ENCODE measurements at places on chromosomes 5 and 9.

DNA sequence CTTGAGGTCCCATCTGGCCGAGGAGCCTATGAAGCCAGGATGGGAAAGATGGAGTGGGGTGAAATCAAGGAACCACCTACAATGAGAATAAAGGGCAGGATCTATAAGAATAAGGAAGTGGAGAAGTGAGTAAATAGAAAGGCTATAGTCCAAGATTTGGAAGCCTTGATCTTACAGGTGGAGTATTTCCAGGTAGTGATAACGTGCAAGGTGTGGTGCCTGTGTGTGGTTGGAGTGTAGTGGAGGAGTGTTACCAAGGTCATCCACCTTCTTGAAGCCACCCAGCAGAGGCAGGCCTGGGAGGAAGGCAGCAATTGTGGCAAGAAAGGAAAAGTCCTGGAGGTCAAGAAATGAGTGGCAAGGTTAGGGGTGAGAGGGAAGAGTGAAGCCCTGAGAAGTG is 72.9 kb downstream of the IQGAP2 start:
- DNase-seq: no peak

- DNase-seq: no peak
Observed at GRCh38 chr9:103530934-103531333, 535.8 kb downstream of the CYLC2 start.

DNA sequence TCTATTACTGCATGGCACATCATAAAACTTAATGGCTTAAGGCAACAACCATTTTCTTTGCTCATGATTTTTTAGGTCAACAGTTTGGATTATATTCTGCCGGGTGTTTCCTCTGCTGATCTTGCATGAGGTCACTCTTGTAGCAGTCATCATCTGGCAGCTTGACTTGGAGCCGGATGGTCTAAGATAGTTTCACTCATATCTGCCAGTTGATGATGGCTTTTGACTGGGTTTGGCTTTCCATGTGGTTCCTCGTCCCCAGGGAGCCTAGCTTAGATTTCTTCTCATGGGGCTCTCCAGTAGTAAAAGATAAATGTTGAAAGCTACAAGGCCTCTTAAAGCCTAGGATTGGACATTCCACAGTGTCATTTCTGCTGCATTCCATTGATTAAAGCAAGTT is 27.4 kb downstream of the LNPEP start:
- DNase-seq: no peak

DNA sequence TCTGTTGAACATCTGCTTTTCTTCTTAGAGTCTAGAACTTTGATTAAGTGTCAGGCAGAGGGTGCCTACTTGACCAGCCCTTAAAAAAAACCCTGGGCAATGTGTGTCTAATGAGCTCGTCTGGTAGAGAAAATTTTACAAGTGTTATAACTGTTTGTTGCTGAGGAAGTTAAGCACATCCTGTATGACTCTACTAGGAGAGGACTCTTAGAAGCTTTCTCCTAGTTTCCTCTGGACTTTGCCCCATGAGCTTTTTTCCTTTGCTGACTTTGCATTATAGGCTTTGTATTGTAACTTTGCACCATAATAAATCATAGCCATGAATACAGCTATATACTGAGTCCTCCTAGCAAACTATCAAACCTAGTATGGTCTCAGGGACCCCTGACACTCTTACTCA is 39.4 kb downstream of the GNG10 start:
- DNase-seq: no peak

- no peak for DNase-seq
Observed at GRCh38 chr9:118230329-118230728, 526.1 kb downstream of the TLR4 start.

DNA sequence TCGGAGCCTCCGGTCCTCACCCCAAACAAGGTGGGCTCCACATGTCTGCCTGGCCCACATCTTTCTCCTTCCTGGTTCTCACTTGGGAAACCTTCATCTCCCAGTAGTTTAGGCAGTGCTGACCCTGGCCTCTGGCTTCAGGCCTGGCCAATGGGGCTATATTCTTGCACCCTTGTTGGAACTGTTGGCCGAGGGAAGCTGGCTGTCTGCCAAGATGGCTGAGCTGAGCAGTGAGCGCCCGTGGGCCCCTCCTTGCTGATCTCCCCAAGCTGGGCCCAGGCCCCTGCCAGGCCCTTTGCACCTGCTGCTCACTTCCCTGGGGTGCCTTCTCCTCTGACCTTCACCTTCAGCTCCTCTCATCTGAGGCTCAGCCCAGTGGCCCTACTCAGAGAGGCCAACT is 31.3 kb downstream of the TSPAN17 start:
- DNase-seq: no peak

DNA sequence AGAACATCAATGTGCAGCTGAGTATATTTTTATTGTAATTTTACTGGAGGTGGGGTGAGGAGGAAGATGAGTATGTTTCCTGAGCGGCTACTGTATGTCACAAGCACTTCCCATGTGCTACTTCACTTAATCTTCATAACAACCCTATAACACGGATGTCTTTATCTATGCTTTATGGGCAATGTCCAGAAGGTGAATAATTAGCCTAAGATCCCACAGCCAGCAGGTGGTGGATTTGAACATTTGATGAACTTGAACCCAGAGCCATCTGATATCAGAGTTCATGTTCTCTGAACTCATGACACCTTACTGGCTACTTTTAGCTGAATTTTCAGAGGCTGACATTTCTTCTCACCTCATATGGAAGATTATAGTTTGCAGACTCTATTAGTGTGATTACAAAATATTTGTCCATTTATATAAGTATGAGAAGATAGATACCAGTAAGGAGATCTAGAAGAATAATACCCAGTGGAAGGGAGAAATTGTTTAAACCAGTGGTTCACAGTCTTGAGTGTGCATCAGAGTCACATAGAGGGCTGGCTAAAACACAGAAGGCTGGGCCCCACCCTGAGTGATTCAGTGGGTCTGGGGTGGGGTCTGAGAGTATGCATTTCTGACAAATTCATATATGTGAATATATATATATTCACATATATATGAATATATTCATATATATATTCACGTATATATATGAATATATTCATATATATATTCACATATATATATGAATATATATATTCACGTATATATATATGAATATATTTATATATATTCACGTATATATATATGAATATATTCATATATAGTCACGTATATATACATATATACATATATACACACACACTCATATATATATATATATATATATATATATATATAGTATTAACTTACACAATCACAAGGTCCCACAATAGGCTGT is 164.4 kb upstream of the NR3C1 start:
- DNase-seq: no peak

DNA sequence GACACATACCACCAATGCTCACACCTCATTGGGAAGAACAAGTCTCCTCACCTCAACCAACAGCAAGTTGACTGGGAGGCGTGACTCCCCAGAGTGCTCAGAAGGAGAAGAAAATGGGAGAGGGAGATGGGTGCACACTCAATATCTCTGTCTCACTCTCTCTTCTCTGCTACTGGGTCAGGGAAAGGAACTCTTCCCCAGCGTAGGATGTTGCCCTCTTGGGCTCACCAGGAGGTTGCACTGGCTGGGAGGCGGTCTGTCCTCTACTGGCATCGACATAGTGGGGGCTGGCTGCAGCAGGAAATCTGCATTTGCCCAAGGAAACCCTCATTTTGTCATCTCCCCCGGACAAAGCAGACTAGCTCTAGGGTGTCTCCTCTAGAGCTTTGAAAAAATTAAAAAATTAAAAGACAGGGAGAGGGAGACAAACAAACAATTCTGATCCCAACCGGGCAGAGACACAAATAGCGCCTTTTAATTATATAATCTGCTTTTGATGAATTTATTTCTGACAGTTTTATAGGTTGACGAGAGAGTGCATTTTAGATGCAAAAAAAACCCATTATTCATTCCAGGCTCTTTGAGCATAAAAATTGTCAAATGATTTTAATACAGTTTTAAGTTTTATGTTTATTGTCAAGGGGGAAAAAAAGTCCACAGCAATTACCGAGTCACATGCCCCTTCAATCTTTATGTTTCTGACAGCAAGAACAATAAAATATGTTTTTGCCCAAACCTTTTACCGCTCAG is 179.3 kb upstream of the MVB12B start:
- DNase-seq: no peak

- DNase-seq: no peak
Observed at GRCh38 chr5:2744485-2744884, 7.0 kb downstream of the IRX2 start.

DNA sequence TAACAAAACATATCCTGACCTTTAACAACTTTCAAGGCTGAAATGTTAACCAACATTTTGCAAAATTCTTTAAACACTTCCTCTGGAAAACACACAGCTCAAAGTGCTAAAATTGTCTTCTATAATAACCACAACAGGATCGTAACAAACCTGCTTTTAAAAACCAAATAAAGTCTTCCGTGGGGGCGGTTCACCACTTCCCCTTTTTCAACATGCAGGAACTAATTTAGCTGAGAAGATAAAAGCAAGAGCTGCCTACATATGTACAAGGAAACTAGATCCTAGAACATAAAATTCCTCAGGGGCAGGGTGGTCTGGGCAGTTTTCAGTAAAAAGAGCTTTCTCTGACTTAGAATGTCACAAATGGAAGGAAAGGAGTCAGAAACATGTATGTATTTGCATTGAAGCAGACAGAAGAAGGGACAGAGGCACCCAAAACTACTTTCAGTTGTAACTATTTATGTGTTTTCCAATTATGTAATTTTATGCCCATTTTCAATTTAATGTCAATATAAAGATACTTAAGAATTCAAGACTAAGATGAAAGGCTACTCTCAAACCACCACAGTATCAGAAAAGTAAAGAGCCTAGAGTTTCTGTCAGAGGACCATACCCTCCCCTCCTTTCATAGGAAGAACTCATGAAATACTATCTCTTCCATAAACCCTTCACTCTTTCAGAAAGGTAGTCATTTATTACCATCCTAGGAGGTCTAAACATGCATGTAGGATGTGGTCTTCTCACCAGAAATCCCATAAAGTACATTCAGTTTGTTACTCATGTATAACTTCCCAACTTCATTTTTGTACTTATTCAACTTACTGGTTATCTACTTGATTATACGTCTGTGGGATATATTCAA is 185.9 kb upstream of the RASA1 start:
- DNase-seq: no peak

All from activated T-cell treated with anti-CD3 and anti-CD28 coated beads for 48 hours (primary cell).